Psoas muscle (tissue), 8 donors: ENCODE measurements at places on chromosomes 7 and 10. TPM values are rescaled to one million over a fixed set of nuclear protein-coding genes. Genes with fewer than 3 reads are reported as not detected.

DNA sequence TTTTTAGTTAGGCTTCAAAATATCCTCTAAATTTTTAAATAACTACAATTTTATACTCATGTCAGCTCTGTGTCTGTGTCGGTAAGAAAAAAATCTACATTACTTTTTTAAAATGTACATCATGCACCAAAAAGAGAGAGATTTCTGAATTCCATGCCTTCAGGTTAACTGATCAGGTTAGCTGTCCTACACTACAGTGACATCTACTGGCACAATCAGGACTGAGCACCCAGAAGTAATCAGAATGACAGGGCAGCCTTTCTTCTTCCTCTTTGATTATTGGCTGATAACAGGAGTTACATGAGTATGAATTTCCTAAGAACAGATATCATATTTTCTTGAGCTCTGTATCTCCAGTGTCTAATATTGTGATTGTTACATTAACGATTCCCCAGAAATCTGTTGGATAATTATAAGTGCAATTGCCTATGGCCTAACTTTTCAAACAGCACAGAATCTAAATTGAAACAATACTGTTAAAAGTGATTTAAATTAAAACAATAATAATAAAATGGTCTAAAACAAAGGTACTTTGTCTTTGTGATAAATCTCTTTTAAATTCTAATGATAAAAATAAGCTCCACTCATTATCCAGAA is 41.8 kb upstream of the HYCC1 start:
- DNase-seq = no peak

The ZC3HAV1L gene
- 2.4 TPM for total RNA-seq

The RFC2 gene
- 18.4 TPM for total RNA-seq

DNA sequence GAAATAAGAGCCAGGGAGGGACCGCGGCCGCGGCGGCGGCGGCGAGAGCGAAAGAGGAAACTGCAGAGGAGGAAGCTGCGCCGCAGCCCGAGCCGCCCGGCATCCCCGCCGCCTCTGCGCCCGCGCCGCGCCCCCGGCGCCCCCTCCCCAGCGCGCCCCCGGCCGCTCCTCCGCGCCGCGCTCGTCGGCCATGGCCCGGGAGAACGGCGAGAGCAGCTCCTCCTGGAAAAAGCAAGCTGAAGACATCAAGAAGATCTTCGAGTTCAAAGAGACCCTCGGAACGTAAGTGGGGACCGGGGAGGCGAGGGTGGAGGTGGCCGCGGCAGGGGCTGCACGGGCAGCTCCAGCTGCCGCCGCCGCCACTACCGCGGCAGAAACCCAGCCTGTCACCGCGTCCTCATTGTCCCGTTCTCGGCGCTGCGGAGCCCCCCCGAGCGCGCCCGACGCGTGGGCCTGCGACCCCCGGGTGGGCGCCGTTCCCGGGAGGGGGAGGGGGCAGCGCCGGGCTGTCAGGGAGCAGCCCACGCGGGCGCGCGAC is 351 bp downstream of the CAMK1D start:
- DNase-seq = no peak

GRCh38 chr7:35839860-35840854 is 39.3 kb downstream of the SEPTIN7 start:
- no peak for DNase-seq

The VSIR gene
- 13.8 TPM for total RNA-seq

The RBM48 gene
- total RNA-seq = 15.8 TPM

The CARD11 gene
- total RNA-seq = 0.84 TPM

DNA sequence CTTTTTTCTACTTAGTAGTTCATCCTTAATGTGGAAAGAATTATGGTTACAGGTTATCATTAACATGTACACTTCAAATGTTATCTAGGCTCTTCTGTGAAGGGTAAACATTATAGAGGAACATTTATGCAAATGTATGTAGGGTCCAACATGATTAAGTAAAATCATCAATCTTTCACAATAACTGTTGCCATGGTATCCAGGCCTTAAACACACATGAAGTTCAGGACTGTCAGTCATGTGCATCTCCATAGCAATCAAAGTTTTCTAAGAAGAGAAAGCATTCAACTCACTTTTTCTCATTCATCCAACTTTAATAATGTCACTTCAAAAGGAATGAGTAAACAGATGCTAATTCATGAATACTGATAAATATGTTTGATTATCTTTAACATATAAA is 83.6 kb downstream of the DNAJC1 start:
- no peak for DNase-seq

DNA sequence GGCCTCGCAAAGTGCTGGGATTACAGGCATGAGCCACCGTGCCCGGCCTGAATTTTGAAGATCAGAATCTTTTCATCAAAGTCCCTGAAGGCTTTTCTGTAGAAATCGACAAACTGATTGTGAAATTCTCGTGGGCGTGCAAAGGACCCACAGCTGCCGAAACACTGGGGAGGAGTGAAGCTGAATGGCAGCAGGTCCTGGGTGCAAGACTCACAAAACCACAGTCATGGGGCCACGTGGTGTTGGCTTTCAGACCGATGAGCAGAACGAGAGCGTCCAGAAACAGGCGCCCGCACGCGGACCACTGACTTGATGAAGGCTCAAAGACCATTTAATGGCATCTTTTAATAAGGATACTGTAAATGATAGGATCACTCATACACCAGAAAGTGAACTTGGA is 24.7 kb upstream of the PRKAR1B start:
- DNase-seq = peak; percentile 23

The GARIN1A gene
- 0.91 TPM for total RNA-seq
